ENCODE measurements at places on chromosomes 16 and 17. TPM values are rescaled to one million over a fixed set of nuclear protein-coding genes. Genes with fewer than 3 reads are reported as not detected.

Gene TNFRSF12A
- 248 TPM for polyA plus RNA-seq

Gene NLGN2
- polyA plus RNA-seq = 15.5 TPM

DNA sequence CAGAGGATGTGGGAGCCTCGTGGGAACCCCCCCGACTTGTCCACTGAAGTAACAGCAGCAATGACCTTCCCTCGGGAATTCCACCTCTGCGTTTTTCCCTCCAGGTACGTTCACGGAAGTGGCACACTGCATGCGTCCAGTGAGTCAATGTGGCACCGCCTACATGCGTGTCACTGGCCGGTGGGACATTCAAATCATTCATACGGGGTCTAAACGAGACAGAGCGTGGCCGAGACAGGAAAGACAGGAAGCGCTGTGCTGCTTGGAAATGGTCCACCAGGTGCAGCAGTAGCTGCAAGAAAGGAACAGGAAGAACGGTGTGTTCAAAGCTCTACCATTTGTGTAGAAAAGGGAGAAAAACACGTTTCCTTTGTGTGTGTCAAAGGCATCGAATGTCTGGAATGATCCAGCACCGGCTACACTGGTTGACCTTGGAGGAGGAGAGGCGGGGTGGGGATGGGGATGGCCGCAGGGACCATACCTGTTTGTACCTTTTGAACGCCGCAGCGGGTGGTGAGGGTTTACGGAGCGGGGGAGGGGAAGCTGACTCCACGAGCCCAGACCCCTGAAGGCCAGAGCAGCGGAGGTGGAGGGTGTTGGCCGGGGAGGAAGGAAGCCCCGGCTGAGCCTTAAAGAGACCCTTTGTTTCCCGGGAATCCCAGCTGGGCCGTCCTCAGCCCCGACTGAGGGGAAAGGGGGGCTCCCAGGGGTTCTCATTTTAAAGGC lies 1.7 kb upstream of the PGAP6 start:
- peak overlapping the region; percentile 64 for H3K27ac ChIP-seq
- H3K4me3 ChIP-seq = no peak overlapping the region
- peak; percentile 31 for DNase-seq
- no peaks in the 10 kb centered on the region for H3K36me3 ChIP-seq
- H3K4me1 ChIP-seq = peaks cover 20% of the 10 kb centered on the region

GRCh38 chr16:69918241-69918640 lies 32.9 kb upstream of the CLEC18A start:
- peaks cover 2% of the 10 kb centered on the region for H3K36me3 ChIP-seq
- no peak overlapping the region for H3K4me3 ChIP-seq
- peak overlapping the region; percentile 68 for H3K27ac ChIP-seq
- peaks cover 11% of the 10 kb centered on the region for H3K4me1 ChIP-seq
- no peak for DNase-seq

DNA sequence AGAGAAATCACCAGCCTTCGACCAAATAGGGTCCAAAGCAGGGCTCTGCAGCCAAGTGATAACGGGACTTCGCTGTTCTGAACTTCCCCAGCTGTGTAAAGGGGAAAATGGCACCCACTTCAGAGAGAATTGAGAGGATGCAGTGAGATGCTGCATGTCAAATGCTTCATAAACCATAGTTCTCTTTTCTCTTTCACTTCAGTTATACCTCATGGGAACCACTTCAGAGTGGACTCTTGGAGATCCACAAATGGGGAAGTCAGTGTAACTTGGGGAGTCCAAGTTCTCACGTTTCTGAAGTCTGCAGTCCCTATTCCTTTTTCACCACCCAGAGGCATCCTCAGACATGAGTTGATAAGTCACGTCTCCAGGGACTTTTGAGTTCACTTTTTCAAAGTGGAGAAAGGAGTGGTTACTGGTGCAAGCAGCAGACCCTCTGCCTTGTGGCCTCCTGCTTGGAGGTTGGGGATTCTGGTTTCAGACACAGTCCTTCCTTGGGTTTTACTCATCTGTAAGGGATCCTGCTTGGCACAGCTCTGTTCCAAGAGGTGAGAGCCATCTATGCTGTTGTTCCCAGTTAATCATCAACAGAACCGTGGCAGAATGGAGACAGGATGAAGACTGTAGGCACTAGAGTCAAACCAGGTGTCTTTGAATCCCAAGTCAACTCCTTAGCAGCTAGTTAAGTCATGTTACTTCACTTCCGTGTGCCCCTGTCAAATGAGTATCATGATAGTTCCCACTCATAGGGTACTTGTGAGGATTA lies 123.4 kb upstream of the NOL11 start:
- no peak overlapping the region for H3K4me3 ChIP-seq
- H3K36me3 ChIP-seq = no peaks in the 10 kb centered on the region

DNA sequence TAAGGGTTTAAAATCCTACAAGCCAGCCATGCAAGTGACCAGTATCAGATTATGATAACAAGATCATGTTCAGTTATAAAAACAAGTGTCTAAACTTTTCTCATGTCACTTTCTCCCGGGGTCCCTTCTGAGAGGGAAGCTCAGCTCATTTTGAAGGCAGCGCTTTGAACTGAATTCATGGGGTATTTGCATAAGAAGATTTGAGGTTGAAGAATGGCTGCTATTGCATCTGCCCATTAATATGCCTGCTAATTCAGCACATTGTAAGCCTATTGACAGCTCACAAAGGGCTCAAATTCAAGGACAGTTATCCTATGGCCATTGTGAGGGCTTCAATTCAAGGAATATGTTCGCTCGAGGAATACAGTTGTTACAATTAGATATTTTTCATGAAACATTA lies 290.2 kb upstream of the IRX3 start:
- no peak overlapping the region for H3K27ac ChIP-seq
- DNase-seq = no peak
- no peaks in the 10 kb centered on the region for H3K27me3 ChIP-seq
- H3K4me1 ChIP-seq = no peaks in the 10 kb centered on the region
- H3K4me3 ChIP-seq = no peak overlapping the region
- H3K36me3 ChIP-seq = no peaks in the 10 kb centered on the region

- H3K27ac ChIP-seq = peak overlapping the region; percentile 73
- no peaks in the 10 kb centered on the region for H3K27me3 ChIP-seq
- peaks cover 17% of the 10 kb centered on the region for H3K4me1 ChIP-seq
- H3K36me3 ChIP-seq = peaks cover 15% of the 10 kb centered on the region
Measured at GRCh38 chr16:66605177-66605978, 874 bp downstream of the CMTM3 start.

DNA sequence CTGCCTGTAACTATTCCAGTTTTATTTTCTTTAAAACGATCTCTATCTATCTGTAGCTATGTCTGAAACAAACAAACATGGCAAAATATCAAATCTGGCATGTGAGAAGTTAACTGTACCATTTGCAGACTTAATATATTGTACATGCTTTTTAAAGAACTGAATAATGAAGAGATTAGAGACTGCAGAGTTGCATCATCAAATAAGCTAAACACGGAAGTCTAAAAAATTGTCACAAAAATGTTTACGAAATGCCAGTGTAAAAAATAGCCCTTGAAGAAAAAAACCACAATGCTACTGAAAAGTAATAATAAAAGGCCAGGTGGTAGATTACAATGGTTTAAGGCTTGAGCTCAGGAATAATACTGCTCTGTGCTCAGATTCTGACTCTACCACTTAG lies 43.1 kb downstream of the HS3ST3A1 start:
- H3K27ac ChIP-seq = no peak overlapping the region
- H3K4me1 ChIP-seq = no peaks in the 10 kb centered on the region
- no peaks in the 10 kb centered on the region for H3K27me3 ChIP-seq
- DNase-seq = no peak
- H3K36me3 ChIP-seq = no peaks in the 10 kb centered on the region

- DNase-seq = no peak
- H3K4me1 ChIP-seq = peaks cover 41% of the 10 kb centered on the region
- H3K27me3 ChIP-seq = no peaks in the 10 kb centered on the region
Measured at GRCh38 chr16:87459027-87459426, 33.8 kb downstream of the ZCCHC14 start.

DNA sequence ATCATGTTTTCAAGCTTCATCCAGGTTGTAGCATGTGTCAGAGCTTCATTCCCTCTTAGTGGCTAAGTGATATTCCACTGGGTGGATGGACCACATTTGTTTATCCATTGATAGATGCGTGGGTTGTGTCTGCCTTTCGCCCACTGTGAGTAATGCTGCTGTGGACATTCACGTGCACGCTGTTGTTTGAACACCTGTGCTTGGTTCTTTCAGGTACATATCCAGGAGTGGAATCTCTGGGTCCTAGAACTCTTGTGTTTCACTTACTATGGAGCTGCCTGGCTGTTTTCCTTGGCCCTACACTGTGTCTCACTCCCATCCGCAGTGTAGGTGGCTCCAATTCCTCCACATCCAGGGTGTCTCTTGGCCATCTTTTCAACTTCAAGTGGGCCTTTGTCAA lies 224.2 kb downstream of the C16orf95 start:
- H3K36me3 ChIP-seq = no peaks in the 10 kb centered on the region
- H3K4me1 ChIP-seq = no peaks in the 10 kb centered on the region
- no peak overlapping the region for H3K4me3 ChIP-seq
- peaks cover 3% of the 10 kb centered on the region for H3K27me3 ChIP-seq
- DNase-seq = no peak

DNA sequence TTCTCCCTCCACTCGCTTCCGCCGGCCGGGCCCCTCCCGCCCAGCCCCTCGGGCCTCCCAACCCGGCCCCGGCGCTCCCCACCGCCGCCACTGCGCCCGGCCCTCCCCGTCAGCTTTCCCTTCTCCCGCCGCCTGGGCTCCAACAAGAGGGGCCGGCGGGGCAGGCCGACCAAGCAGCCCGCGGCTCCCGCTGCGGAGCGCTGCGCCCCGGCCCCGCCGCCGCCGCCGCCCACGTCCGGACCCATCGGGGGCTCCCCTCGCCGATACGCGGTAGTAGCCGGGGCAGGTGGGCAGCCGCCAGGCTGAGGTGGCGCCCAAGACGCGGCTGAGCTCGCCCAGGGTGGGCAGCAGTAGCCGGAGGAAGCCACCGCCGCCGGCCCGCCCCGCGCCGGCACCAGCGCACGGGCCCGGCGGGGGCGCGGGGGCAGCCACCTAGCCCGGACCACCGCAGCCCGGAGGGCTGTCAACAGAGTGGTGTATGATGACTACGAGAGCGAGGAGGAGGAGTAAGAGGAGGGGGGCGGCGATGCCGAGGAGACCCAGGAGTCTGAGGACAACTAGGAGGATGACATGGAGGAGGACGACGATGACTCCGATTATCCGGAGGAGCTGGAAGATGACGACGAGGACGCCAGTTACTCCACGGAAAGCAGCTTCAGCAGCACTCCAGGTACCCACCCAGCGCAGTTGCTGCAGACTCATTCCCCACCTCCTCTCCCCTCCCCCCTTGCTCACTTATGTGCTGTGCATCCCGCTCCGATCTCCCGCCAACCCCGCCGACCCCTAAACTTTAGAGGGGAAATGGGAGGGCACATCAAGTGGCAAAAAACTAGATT lies 498 bp downstream of the LRRC37B start:
- no peaks in the 10 kb centered on the region for H3K36me3 ChIP-seq
- DNase-seq = peak; percentile 48
- peaks cover 7% of the 10 kb centered on the region for H3K4me1 ChIP-seq

DNA sequence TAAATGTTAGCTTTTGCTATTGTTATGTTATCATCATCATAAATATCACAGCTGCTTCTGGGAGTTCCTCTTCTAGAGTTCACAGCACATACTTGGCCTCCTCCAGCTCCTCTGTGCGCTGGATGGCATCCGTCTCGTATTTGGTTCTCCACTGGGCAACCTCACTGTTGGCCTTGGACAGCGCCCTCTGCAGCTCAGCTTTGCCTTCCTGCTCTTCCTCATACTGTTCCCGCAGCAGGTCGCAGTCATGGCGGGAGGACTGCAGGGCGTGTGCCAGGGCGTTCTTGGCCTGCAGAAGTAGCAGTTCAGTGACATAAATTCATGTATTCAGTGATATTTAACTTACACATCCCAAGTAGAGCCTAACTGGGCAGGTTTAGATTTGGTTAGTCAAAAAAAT lies 23.4 kb downstream of the MYH8 start:
- no peaks in the 10 kb centered on the region for H3K27me3 ChIP-seq
- no peak overlapping the region for H3K4me3 ChIP-seq
- no peaks in the 10 kb centered on the region for H3K4me1 ChIP-seq
- no peak for DNase-seq
- H3K27ac ChIP-seq = no peak overlapping the region
